Right atrium auricular region (tissue), 2 donors: ENCODE measurements at places on chromosomes 5 and 9. TPM values are rescaled to one million over a fixed set of nuclear protein-coding genes. Genes with fewer than 3 reads are reported as not detected.

DNA sequence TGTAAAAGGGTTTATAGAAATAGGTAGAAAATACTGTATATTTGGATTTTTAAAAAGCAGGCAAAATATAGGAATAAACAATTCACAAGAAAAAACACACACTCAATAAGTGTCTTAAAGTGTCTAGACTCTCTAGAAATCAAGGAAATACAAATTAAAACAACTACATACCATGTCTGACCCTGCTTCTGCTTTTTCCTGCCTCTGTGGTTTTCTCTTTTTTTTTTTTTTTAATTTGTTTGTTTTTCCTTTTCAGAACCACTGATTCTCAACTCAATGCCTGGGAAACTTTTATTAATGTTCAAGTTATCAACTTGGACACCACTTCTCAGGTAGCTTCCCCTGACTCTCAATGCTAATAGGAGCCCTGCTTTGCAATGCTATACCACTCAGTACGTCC is 25.5 kb upstream of the TAS2R1 start:
- DNase-seq, result no peak

DNA sequence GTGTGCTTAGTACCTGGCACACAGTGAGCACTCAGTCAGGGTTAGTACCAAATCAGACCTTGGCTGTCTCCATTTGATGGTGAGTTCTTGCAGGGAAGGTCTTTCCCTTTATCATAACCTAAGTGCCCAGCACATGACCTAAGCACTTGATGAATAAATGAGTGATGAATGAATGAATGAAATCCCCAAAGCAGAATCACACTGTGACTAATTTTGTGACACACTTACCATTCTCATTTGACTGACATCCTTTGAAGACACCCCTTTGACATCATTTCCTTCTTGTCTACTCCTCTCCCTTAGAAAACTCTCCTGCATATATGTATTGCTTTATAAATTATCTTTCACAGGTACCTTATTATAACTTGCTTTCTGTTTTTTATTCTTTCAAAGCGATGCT is 130.2 kb upstream of the ELL2 start:
- DNase-seq, result no peak

- no peak for DNase-seq
Measured at GRCh38 chr5:103035701-103036100, 84.2 kb downstream of the GIN1 start.

DNA sequence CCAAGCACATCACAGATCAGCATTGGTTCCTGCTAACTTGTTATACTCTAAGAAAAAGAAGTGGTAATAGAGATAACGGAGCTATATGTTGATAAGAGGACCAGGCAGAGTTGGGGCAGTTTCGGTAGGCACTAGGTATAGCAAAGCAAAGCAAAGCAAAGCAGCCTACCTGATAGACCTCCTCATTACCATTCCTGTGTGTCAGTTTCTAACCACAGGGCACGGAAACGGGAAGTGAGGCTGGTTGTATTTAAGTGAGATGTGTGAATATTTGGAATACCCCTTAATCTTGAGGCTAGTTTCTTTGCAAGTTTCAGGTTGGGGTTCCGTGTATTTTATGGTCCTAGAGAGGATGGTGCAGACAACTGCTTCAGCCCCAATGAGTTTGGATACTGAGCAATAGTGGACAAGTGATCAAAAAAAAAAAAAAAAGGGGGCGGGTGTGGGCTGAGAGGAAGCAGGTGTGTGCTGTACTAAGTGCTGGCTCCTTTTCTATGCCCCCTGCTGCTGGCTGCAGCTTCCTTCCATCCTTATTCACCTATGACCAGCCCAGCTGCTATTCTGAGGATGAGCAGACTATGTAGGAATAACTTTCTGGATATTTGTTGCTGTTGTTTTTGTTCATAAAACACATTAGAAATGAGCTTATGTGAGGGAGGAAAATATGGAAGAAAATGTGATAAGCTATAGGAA is 183.3 kb downstream of the SH3GL2 start:
- no peak for DNase-seq

The PCDHGC4 gene
- total RNA-seq, result 1.7 TPM

The SHOC1 gene
- total RNA-seq, result not detected

The GFI1B gene
- total RNA-seq, result not detected
